ENCODE measurements at places on chromosomes 7 and 10. TPM values are rescaled to one million over a fixed set of nuclear protein-coding genes. Genes with fewer than 3 reads are reported as not detected.
A peak's percentile ranks its signal among the peaks of the same experiment; 100 is the strongest.

CYP2C9 gene
- not detected for total RNA-seq

DNA sequence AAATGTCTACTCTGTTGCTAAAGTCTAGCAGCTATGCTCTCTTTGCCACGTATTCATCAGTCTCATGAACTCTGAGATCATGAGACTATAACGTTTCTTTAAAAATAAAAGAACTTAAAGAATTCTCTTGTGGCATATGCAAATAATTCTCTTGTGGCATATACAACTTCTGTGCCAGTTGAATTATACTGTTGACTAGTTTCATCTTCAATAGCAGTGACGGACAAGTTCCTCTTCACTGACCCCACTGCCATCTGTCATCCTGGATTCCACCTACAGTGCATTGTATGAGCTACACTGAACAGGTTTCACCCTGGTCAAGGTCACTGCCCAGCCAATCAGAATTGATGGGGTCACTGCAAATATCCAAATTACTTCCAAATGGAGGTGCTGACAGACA, 88.2 kb downstream of the CD36 start:
- H3K27me3 ChIP-seq = 0 out of 2 replicates have a peak, but pooled peaks cover 2% of the 10 kb centered on the region
- no peak overlapping the region for H3K4me3 ChIP-seq
- H3K4me1 ChIP-seq = peaks cover 71% of the 10 kb centered on the region
- H3K36me3 ChIP-seq = no peaks in the 10 kb centered on the region
- no peak for DNase-seq

DNA sequence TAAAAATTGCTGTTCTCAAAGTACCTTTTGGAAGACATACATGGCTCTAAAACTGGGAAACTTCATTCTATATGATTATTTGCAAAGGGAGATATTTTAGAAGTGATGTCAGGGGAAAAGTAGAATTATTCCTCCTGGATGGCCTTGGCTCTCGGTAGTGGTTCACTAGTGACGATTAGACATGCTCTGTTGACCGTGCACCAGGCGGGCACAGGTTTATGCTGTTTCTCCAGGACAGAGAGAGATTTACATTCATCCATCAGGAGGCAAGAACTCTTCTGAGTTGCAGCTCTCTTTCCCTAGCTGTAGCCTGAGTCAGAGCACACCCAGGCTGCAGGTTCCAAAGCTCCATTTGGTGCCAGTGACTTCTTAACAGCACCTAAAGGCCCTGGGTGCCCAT, 184.9 kb upstream of the WDR11 start:
- no peak overlapping the region for H3K27ac ChIP-seq
- H3K4me1 ChIP-seq = peaks cover 6% of the 10 kb centered on the region
- DNase-seq = no peak

DNA sequence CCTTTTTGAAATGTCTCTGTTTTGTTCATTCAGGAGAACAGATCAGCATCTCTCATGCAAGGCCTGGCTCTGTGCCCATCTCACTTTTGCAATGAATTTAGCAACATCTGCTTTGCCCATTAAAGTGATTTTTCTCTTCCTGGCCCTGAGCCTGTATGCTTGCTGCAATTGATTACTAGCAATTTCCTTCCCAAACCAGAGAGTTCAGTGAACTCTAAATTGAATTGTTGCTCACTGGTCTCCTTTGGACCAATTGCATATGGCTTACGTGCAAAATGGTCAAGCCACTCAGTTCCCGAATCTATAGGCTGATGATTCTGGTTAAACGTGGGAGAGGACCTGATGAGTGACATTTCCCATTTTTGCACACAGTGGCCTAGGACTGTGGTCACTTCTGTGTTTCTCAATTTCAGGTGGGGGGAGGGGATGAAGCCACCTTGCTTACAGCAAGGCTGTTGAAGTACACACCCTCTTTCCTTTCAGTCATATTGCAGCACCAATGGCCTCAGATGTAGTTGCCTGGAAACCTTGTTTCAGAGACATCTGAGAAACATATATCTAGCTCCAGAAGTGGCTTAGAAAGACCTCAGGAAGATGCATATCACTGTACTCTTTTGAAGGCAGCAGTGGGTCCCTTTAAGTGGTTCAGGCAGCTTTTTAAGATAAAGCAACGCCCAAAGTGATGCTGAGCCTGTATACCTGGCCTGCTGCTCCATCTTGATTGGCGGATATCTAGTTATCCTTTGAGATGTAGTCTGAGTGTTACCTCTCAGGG, 201.4 kb downstream of the PTEN start:
- H3K36me3 ChIP-seq = no peaks in the 10 kb centered on the region
- no peak overlapping the region for H3K4me3 ChIP-seq
- DNase-seq = no peak
- H3K4me1 ChIP-seq = peaks cover 38% of the 10 kb centered on the region
- H3K27me3 ChIP-seq = no peaks in the 10 kb centered on the region

- H3K27ac ChIP-seq = no peak overlapping the region
- no peaks in the 10 kb centered on the region for H3K36me3 ChIP-seq
- H3K4me3 ChIP-seq = no peak overlapping the region
- peaks cover 11% of the 10 kb centered on the region for H3K4me1 ChIP-seq
- no peaks in the 10 kb centered on the region for H3K27me3 ChIP-seq
These were observed 184.9 kb upstream of the SEMA3A start for GRCh38 chr7:84379446-84379845.

GRCh38 chr7:37209195-37209594, 239.5 kb downstream of the ELMO1 start:
- no peak for DNase-seq
- H3K27me3 ChIP-seq = peaks cover 10% of the 10 kb centered on the region
- no peak overlapping the region for H3K27ac ChIP-seq
- no peak overlapping the region for H3K4me3 ChIP-seq

DNA sequence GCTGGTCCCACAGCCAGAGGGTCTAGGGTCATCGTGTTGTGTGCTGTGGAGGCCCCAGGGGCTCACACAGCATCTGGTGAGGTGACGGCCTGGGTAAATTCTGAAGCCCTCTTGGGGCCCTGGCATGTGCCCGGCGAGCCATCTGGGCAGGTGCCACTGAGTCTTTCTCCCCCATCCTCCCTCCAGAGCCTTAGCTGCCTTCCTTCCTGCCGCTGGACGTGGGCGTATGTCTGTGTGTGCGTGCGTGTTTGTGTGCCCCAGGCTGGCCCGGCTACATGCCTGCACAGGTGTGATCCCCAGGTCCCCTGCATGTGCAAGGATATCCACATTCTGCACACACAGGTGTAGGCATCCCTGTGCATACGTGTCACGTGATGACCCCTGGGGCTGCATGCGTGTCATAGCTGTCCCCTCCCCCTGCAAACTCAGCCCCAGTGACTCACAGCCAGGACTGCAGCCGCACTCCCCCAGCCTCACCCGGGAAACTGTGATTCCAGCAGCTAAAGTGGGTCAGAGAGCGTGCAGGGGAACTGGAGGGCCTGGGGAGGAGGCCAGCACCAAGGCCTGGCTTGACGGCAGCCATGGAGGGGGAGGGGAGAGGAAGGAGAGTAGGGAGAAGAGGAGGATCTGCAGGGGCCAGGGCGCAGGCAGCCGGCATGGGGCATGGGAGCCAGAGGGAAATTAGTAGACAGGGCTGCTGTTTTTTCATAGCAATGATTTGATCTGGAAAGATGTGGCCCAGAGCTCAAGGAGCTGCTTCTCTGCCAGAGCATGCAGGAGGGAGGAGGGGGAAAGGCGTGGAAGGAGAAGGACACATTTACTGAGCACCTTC, 46.4 kb downstream of the ELFN1 start:
- H3K4me3 ChIP-seq = no peak overlapping the region
- H3K27ac ChIP-seq = no peak overlapping the region
- H3K36me3 ChIP-seq = no peaks in the 10 kb centered on the region
- no peak for DNase-seq
- H3K4me1 ChIP-seq = peaks cover 8% of the 10 kb centered on the region
- H3K27me3 ChIP-seq = no peaks in the 10 kb centered on the region

DNA sequence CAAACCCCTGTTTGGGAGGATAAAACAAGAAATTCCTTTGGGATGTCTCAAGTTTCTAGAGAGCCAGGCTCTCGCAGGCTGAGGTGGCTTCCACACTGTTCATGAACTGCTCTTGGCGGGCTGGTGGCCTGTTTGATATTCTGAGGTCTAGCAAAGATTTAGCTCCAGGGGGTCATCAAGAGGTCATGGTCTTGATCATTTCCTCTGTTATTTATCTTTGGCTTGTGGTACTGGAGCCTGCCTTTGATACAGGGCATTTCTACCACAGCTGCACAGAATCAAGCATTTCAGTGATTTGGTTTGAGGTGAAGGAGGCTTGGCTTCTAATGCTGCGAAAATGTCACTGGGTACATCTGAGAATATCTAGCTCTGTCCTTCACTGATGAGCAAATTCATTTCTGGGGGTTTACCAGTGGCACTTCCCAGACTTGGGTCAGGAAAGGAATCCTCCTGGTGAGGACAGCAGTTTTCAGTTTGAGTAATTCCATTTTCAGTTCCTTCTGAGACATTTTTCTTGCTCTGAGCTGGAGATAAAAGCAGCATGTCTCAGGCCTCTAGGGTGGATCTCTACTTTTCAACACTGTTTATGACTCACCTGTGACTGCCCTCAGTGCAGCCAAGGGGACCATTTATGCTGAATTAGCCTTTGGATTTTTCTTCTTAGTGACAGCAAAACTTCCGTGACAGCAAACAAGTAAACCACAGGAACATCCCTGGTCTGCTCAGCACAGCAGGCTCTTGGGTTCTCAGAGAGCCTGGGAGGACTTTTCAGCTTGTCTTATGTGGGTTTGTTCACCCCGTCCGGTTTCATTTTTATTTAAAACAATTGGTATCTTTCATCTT, 312.0 kb downstream of the RNLS start:
- peak; percentile 57 for DNase-seq
- H3K4me3 ChIP-seq = peak overlapping the region; percentile 60
- H3K36me3 ChIP-seq = no peaks in the 10 kb centered on the region
- H3K4me1 ChIP-seq = peaks cover 38% of the 10 kb centered on the region
- peak overlapping the region; percentile 88 for H3K27ac ChIP-seq
- no peaks in the 10 kb centered on the region for H3K27me3 ChIP-seq

DNA sequence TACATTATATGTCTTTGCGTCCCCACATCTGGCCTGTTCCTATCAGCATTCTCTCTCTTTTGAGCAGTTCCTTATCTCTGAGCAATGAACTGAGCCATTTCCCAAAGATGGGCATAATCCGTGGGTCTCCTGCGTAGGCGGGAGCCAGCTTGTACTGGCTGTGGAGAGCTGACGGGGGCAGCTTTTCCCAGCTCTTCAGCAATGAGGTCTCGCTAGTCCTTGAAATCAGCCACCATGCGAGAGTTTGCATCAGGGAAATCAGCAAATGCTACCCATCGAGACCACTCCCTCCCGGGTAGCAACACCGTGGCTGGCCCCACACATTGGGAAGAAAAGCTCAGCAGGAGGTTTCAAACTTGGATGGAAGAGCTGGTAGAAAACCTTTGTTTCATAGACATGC, 51.9 kb upstream of the FAM180A start:
- H3K27ac ChIP-seq = no peak overlapping the region
- no peak for DNase-seq
- H3K4me3 ChIP-seq = no peak overlapping the region
- H3K36me3 ChIP-seq = no peaks in the 10 kb centered on the region
- H3K4me1 ChIP-seq = peaks cover 40% of the 10 kb centered on the region

DNA sequence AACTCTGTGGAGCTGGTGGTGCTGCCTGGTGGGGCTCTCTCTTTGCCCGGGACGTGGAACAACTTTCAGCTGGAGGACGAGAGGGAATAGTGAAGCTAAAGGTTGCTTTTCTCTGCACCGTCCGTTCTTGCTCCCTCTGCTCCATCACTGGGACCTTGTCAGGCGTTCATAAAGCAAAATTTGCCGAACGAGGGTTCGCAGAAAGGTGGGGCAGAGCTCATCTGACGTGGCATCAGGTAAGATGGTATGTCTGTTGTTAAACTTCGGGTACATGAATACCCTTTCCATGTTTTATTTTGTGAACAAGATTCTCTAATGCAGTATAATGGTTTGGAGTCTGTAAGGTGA, 416 bp downstream of the BBS9 start:
- H3K36me3 ChIP-seq = peaks cover 4% of the 10 kb centered on the region
- H3K4me3 ChIP-seq = peak overlapping the region; percentile 99
- peaks cover 17% of the 10 kb centered on the region for H3K4me1 ChIP-seq
- H3K27ac ChIP-seq = peak overlapping the region; percentile 92
- no peaks in the 10 kb centered on the region for H3K27me3 ChIP-seq

- no peaks in the 10 kb centered on the region for H3K36me3 ChIP-seq
- no peak overlapping the region for H3K27ac ChIP-seq
- peak; percentile 59 for DNase-seq
These were observed 13.1 kb upstream of the HABP2 start for GRCh38 chr10:113539789-113540188.

OR6V1 gene
- not detected for total RNA-seq

DNA sequence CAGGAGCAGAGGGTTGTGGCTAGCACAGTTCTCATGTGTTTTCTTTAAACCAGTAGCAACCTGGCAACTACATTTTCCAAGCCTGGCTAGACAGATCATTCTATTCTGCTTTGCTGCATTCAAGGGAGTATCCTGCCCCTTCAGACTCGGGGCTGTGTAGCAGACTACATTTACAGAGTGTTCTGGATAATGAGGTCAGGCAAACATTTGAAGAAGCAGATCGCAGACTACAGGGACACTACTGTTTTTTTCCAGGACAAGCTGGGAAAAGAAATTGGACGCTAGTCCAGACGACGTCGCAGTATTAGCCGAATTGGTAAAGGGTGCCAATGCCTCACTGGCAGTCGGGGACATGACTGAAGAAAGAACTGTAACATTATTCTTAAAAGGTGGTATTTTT, 61.0 kb upstream of the PAPSS2 start:
- no peaks in the 10 kb centered on the region for H3K36me3 ChIP-seq
- H3K27ac ChIP-seq = no peak overlapping the region
- no peak for DNase-seq
- H3K27me3 ChIP-seq = peaks cover 10% of the 10 kb centered on the region
- no peak overlapping the region for H3K4me3 ChIP-seq

DNA sequence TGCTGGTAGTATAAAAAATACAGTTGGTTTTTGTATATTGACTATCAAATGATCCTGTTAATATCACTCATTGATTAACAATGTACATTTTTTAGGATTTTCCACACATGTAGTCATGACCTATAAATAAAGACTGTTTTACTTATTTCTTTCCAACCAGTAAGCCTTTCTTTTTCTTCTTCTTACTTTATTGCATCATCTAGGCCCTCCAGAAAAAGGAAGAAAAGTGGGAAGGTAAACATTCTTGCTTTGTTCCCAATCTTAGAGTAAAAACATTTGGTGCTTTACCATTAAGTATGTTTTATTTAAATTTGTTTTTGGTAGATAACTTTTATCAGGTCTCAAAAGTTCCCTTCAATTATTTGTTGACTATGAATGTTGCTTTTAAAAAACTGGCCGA, 47.1 kb upstream of the CCNY start:
- H3K36me3 ChIP-seq = no peaks in the 10 kb centered on the region
- H3K4me1 ChIP-seq = peaks cover 10% of the 10 kb centered on the region
- H3K27me3 ChIP-seq = no peaks in the 10 kb centered on the region
- H3K4me3 ChIP-seq = no peak overlapping the region

GRCh38 chr10:95496951-95497350, 64.2 kb downstream of the SORBS1 start:
- H3K36me3 ChIP-seq = no peaks in the 10 kb centered on the region
- no peaks in the 10 kb centered on the region for H3K4me1 ChIP-seq
- no peak overlapping the region for H3K4me3 ChIP-seq
- H3K27ac ChIP-seq = no peak overlapping the region
- no peaks in the 10 kb centered on the region for H3K27me3 ChIP-seq

DNA sequence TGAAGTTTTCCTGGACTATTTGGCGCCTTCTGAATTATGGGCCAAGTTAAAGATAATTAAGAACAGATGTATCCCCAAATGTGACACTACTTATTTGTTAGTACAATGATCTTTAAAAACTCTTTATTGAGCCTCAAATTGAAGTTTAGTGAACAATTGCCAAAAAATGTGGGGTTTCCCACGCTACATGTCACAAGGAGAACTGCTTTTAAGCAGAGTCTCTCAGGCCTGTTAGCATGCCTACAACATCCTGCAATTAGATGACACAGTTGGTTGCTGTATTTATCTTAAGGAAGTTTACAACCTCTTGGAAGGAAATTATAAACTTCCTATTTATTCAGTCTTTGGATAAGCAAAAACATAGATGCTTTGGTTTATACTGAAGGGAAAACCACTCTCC, 733.0 kb downstream of the TNS3 start:
- H3K36me3 ChIP-seq = no peaks in the 10 kb centered on the region
- peak; percentile 87 for DNase-seq
- no peaks in the 10 kb centered on the region for H3K27me3 ChIP-seq
- H3K27ac ChIP-seq = peak overlapping the region; percentile 66
